M059J (cell line): ENCODE measurements at places on chromosomes 11 and 22. TPM values are rescaled to one million over a fixed set of nuclear protein-coding genes. Genes with fewer than 3 reads are reported as not detected.

- no peak for DNase-seq
Measured at GRCh38 chr22:17106785-17107546, 14.2 kb downstream of the TMEM121B start.

DNA sequence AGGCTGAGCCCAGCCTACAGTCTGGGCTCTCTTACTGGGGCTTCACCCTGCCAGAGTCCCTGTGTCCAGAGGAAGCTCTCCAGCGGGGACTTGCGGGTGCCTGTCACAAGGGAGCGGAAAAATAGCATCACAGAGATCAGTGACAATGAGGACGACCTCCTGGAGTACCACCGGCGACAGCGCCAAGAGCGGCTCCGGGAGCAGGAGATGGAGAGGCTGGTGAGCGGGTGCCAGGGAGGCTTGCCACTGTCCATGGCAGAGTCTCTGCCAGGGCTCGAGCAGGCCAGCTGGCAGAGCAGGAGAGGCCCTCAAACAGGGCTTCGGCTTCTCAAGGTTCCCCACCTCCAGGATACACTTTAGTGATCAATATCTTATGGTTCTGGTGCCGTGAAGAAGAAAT is 21.0 kb downstream of the PHLDB1 start:
- no peak for DNase-seq

DNA sequence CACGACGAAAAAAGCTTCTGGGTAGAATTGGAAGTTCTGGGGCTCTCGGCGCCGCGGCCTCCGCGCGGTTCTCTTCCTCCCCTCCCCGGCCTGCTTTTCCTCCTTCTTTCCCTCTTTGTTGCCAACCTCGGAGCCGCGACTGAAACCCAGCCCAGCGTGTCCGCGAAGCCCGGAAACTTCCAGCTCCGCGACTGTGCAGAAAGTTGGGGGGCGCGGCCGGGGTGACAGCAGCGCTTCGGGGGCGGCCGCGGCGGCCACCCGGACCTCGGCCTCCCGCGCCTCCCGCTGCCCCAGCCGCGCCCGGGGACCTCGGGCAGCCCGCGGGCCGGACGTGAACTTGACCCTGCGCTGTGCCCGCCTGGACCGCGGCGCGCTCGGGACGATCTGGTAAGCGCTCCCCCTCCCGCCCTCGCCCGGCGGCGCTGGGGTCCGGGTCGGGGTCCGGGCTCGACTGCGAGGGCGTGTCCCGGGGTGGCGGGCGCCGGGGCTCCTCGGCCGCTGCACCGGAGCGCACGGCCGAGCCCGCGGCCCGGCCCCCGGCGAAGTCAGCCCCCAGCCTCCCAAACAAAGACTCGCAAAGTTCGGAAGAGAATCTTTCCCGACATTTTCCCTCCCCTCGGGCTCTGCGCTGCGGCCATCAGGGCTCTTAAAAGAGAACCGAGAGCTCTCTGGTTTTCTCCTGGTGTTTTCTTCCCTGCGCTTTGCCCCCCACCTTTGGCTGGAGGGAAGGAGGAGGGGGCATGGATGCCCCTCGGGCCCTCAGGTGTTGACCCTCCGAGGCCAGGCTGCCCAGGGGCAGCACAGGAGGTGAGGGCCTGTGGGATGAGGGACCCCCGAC is 67.9 kb upstream of the WNT7B start:
- peak; percentile 36 for DNase-seq

- no peak for DNase-seq
Measured at GRCh38 chr22:42300259-42301076, 30.0 kb upstream of the TCF20 start.

- DNase-seq, result peak; percentile 12
Measured at GRCh38 chr22:46763051-46763705, 728 bp downstream of the TBC1D22A start.

DNA sequence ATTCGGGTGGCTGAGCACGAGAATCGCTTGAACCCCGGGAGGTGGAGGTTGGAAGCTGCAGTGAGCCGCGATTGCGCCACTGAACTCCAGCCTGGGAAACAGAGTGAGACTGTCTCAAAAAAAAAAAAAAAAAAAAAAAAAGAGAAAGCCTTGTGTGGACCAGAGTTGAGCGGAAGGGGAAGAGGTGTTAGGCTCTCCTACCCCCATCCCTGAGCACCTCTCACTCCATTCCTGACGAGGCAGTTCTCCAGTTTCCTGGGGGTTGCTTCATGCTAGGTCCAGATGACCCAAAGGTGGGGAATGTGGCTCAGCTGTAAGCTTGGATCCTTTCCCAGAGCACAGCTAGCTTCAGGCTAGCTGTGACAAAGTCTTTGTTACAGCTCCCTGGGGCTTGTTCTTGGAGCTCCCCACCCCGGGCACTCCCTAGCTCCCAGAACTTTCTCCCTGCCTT is 8.8 kb upstream of the DNAL4 start:
- peak; percentile 94 for DNase-seq

DNA sequence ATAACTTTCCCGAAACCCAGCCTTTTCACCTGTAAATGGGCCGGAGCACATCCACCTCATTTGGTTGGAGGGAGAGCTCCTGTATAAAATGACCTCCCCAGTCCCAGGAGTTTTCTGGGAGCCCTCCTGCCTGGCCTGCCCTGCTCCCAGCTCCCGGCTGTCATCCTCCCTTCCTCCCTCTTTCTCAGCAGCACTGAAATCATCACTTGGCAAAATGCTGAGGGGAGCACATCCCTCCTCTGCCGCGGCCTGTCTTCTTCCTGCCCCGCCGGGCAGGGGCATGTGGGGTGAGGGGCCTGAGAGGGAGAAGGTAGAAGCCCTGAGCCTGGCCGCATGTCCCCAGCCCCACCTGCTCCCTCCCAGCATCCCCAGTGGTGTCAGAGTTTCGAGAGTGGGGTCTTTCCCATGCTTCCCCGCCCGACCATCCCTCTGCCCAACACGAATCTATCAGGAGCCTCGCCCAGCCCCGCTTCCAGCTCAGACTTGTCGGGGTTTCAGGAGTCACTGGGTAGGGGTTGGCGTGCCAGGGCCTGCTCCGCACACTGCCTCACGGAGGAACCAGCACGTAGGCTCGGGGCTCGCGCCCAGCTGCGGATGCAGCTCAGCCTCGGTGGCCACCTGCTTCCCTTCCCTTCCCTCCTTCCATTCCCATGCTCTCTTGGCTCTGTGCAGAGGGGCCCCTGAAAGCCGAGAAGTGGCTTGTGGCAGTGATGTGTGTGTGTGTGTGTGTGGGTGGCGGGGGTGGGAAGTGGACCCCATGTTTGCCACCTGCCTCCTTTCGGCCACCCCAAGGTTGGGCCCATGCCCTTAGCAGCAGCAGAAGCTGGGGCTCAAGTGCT is 37.1 kb downstream of the NECTIN1 start:
- no peak for DNase-seq

DNA sequence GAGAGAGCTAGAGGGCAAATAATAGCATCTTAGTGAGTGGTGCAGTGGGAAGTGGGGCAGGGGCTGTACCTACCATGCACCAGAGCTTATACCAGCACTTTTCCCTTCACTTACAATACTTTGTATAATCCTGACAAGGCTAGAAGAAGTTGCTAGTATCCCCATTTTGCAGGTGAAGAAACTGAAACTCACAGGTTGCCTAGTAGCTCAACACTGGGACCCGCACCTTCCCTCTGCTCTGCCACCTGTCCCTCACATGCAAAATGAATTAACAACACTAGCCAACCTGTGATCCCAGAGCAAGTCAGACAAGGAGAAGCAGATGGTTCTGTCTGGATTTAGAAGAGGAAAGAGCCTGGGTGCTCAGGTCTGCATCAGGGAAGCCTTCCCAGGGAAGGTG is 510.4 kb downstream of the BUD13 start:
- DNase-seq, result no peak

Gene EMID1
- 0.07 TPM in 1 of 2 replicates, not detected in the other for total RNA-seq

Gene ROBO3
- 2.7 and 7.0 TPM in 2 replicates for total RNA-seq

Gene GRM5
- total RNA-seq, result 0.10 and 0.22 TPM in 2 replicates

Gene MYRF
- 4.3 and 5.0 TPM in 2 replicates for total RNA-seq
